Activated CD4-positive, alpha-beta memory T cell treated with anti-CD3 and anti-CD28 coated beads, Interleukin-2, amount 10 ng/mL, durations not matched to agents 7 days and 5 days (primary cell): ENCODE measurements at places on chromosomes 12 and 14.

DNA sequence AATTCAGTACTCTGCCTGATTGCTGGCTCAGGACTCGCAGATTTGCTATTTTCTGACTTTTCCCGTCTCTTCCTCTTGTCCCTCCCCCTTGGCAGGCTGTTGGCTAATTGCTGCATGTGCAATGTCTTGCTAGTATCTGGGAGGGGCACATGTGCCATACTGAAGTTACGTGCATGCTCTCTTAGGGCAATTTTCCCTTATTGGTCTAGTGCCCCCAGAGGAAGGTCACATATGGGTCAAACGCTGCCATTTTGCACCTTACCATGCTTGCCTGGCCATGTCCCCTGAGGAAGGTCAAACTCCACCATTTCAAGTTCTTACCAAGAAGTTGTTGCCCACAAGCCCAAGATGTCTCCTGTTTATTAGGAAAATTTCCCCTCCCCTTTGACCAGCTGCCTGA is 13.9 kb upstream of the ERC1 start:
- no peak for DNase-seq
- no peaks in the 10 kb centered on the region for H3K27me3 ChIP-seq
- no peaks in the 10 kb centered on the region for H3K36me3 ChIP-seq
- no peak overlapping the region for H3K27ac ChIP-seq

DNA sequence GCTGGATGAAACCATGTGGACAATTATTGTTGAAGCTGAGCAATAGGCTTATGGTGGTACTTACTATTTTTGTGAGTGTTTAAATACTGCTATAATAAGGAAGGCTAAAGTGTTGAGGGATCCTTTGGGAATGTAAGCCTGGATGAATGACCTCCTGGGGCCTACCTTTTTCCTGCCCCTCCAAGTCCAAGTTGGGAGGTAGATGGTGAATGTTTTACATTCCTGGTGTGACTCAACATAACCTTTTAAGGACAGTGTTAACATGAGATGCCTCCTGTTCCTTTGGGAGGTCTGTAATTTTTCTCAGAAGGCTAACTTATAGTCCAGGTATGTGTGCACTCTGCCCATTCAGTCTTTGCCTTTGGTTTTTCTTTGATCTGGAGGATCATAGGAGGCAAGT is 315.9 kb downstream of the NRXN3 start:
- no peak overlapping the region for H3K4me3 ChIP-seq
- no peak overlapping the region for H3K27ac ChIP-seq
- no peaks in the 10 kb centered on the region for H3K36me3 ChIP-seq
- no peak for DNase-seq

DNA sequence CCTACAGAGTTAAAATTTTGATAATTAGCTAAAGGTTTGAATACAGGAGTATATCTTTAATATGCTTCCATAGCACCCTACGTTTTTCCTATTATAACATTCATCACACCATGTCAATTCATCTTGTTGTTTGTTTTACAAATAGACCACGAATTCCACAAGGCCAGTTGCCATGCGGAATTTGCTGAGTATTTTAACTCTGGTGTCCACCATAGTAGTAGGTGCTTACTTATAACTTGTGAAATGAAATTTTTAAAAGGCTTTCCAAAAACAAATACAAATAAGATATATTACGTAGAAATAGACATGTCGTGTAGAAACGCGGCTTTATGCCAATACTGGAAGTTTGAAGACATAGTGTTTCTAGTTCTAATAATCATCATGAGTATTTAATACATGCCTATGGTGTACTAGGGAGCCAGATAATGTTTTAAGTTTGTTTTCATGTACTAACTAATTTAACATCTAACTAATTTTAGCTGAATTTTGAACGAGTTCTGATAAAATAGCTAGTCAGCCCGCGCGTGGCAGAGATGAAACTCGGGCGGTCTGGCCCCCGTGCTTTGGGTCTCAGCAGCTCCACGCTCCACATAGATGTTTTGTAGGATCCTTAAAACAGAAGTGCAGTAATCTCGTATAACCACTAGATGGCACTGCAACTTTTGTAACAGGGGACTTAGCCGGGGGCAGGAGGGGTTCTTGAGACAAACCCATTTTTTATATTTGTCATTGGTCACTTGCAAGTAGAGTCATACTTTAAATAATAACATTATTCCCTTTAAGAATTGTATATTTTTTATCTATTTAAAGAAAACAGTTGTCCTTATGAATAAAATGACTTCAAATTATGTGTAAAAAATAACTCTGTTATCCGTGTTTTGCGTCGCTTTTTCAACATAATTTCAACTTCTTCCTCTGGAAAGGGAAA is 10.2 kb downstream of the CD69 start:
- H3K27ac ChIP-seq = peak overlapping the region; percentile 5
- peaks cover 55% of the 10 kb centered on the region for H3K4me1 ChIP-seq
- H3K27me3 ChIP-seq = no peaks in the 10 kb centered on the region
- peaks cover 37% of the 10 kb centered on the region for H3K36me3 ChIP-seq

GRCh38 chr12:121189619-121190155 is 20.2 kb upstream of the P2RX4 start:
- peaks cover 26% of the 10 kb centered on the region for H3K36me3 ChIP-seq
- no peak overlapping the region for H3K4me3 ChIP-seq

DNA sequence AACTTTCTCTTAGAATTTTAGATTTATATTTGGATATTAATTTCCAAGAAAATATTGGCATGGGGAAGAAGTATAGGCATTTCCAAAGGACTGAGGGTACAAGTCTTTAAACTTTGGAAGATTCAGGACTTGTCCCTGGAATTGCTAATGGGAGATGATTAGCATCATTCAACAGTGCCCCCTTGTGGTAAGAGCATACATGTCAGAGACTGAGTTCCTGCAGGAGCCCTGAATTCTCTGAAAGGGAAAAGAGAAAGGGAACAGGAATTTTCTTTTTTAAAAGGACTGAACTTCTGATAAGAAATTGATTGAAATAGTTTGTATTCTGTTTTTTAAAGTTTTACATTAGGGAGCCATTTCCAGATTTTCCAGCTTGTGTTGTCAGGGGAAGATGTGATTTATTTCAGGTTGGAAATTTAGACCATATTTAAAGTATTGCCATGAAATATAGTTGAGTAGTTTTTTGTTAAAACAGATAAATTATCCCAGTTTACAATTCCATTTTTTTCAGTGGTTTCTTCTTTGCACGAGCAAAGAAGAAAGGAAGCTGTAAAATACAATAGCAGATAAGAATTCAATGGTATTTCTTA is 44.0 kb upstream of the REP15 start:
- H3K27ac ChIP-seq = no peak overlapping the region
- no peaks in the 10 kb centered on the region for H3K36me3 ChIP-seq
- H3K4me1 ChIP-seq = peaks cover 5% of the 10 kb centered on the region
- no peak overlapping the region for H3K4me3 ChIP-seq
- no peaks in the 10 kb centered on the region for H3K27me3 ChIP-seq
